ENCODE measurements at places on chromosomes 4 and X. TPM values are rescaled to one million over a fixed set of nuclear protein-coding genes. Genes with fewer than 3 reads are reported as not detected.

- DNase-seq, result no peak
- no peaks in the 10 kb centered on the region for H3K27me3 ChIP-seq
- H3K4me3 ChIP-seq, result no peak overlapping the region
- no peaks in the 10 kb centered on the region for H3K36me3 ChIP-seq
- no peak overlapping the region for H3K27ac ChIP-seq
Observed at GRCh38 chrX:49919617-49920016, 2.8 kb upstream of the CLCN5 start.

DNA sequence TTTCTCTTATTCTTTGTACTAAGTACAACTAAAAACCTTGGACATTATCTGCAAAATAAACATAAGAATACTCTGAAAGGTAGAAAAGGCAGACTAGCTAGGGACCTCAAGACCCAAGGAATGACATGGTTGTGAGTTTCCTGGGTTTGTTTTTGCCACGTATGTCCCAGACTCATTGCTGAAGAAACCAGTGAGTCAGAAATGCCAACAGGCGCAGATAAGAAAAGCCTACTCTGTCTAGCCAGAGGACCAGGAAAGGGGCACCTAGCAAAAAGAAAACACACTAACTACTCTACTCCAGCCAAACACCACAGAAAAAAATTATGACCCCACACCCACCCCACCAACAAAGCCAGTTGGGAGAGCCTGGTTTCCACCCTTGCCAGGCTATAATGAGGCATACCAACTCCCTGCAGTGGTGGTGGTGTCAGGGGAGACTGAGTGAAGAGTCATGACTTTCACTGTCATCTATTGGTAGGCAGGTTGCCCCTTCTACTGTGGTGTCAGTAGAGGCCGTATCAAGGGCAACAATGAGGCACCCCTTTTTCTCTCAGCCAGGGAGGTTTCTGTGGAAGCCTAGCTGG lies 10.9 kb downstream of the MTMR1 start:
- H3K4me3 ChIP-seq, result no peak overlapping the region
- H3K27ac ChIP-seq, result no peak overlapping the region
- H3K4me1 ChIP-seq, result peaks cover 17% of the 10 kb centered on the region
- peaks cover 6% of the 10 kb centered on the region for H3K36me3 ChIP-seq
- no peaks in the 10 kb centered on the region for H3K27me3 ChIP-seq
- no peak for DNase-seq

DNA sequence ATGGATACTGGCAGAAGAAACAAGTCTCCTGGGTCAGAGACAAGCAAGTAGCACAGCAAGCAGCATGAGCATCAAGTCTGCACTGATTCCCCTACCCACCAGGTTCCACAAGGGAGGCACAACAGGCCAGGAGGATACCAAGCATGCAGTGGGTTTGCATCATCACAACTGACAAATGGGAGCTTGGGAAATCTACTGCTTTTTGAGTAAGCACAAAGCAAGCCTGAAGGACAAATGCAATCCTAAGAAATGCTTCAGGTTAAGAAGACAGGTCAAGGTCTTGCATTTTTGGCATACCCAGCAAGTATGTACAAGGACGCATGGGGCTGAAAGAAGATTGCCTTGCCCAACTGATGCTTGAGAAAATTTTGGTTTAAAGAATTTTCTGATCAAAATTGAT lies 279.6 kb downstream of the PDGFC start:
- no peak for DNase-seq
- no peaks in the 10 kb centered on the region for H3K4me1 ChIP-seq
- no peak overlapping the region for H3K27ac ChIP-seq
- no peak overlapping the region for H3K4me3 ChIP-seq
- H3K36me3 ChIP-seq, result no peaks in the 10 kb centered on the region

- H3K4me1 ChIP-seq, result no peaks in the 10 kb centered on the region
- H3K36me3 ChIP-seq, result no peaks in the 10 kb centered on the region
- no peak overlapping the region for H3K27ac ChIP-seq
- H3K4me3 ChIP-seq, result no peak overlapping the region
Observed at GRCh38 chr4:165553221-165553810, 174.5 kb downstream of the CPE start.

- H3K27ac ChIP-seq, result no peak overlapping the region
- DNase-seq, result no peak
- no peaks in the 10 kb centered on the region for H3K36me3 ChIP-seq
- H3K4me1 ChIP-seq, result no peaks in the 10 kb centered on the region
Observed at GRCh38 chr4:3792813-3793212, 26.6 kb downstream of the ADRA2C start.

DNA sequence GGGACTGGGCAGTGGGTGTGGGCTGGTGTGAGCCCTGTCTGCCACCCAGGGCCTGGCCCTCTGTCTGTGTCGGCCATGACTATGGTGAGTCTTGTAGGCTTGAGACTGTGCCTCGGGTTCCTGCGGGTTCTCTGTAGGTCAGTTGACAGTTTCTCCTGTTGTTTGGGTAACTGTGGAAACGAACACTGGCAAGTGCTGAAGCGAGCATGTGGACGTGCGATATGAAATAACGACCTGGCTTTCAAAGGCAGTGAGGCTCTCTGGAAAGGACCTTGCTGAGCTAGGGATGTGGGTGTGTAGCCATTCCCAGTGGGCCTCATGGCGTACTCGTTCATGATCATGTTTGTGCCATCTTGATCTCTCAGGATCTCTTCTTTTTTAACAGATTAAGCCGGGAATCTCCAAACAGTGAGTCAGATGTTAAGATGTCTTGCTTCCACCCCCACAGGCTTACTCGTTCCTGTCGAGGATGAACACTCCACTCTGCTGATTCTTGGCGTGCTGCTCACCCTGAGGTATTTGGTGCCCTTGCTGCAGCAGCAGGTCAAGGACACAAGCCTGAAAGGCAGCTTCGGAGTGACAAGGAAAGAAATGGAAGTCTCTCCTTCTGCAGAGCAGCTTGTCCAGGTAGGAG lies 41.3 kb downstream of the HTT start:
- DNase-seq, result no peak
- H3K27me3 ChIP-seq, result no peaks in the 10 kb centered on the region
- no peak overlapping the region for H3K27ac ChIP-seq
- H3K4me3 ChIP-seq, result no peak overlapping the region
- H3K36me3 ChIP-seq, result peaks cover 34% of the 10 kb centered on the region
- no peaks in the 10 kb centered on the region for H3K4me1 ChIP-seq

GRCh38 chr4:7771541-7772507 lies 167.8 kb downstream of the AFAP1 start:
- H3K27me3 ChIP-seq, result no peaks in the 10 kb centered on the region
- H3K4me3 ChIP-seq, result no peak overlapping the region
- peaks cover 4% of the 10 kb centered on the region for H3K36me3 ChIP-seq
- no peak for DNase-seq

DNA sequence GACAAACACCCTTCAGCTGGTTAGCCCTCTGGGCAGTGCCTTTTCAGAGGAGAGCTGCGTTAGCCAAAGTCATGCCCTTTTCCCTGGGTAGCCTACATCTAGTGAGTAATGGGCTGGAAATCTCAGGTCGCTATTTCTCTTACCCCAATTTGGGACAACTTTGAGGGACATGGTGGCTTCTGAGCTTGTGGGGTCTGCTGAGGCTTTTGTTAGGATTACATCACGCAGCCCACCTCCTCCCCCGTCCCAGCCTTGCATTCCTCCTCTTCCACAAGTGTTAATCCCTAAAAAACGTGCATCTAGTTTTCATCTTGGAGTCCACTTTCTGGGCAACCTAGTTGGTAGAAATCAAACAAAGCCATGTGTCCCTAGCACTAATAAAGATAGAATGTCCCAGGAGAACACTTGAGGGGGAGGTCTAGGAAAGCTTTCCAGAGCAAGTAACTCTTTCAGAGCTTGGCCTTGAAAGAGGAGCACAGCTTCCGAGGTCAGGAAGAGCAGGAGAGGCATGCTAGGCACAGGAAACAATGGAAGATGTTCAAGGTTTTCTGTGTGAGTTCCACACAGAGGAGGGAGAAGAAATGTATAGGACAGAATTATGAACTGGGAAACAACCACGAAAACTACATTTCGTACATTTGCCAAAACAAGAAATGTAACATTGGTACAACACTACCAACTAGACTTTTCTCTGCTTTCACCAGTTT lies 2.8 kb downstream of the MRFAP1 start:
- H3K27ac ChIP-seq, result peak overlapping the region; percentile 98
- peaks cover 17% of the 10 kb centered on the region for H3K36me3 ChIP-seq
- peaks cover 31% of the 10 kb centered on the region for H3K4me1 ChIP-seq
- H3K27me3 ChIP-seq, result no peaks in the 10 kb centered on the region

- H3K4me3 ChIP-seq, result no peak overlapping the region
- no peaks in the 10 kb centered on the region for H3K4me1 ChIP-seq
- H3K36me3 ChIP-seq, result peaks cover 3% of the 10 kb centered on the region
Observed at GRCh38 chrX:40694802-40695201, 40.5 kb downstream of the MED14 start.

- no peak overlapping the region for H3K27ac ChIP-seq
- H3K36me3 ChIP-seq, result peaks cover 63% of the 10 kb centered on the region
- no peaks in the 10 kb centered on the region for H3K4me1 ChIP-seq
- no peaks in the 10 kb centered on the region for H3K27me3 ChIP-seq
- H3K4me3 ChIP-seq, result no peak overlapping the region
Observed at GRCh38 chrX:40055495-40055894, 42.3 kb downstream of the BCOR start.

DNA sequence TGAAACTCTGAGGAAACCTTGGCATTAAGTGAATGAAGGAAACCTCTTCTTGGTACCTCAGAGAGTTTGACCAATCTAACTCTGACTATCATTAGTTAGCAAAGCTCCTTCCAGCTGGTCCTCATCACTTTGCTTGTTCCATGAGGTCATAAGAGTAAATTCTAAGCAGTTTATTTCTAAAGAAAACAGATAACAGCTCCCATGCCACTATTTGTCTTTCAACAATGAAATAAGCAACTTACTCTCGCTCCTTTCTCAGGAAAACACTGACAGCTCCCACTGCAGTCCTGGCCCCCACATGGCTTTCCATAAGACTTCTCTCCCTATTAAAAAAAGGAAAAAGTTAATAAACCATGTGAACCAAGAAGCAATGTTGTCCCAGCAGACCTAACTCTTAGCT lies 127.7 kb downstream of the COL4A6 start:
- no peak overlapping the region for H3K4me3 ChIP-seq
- H3K36me3 ChIP-seq, result no peaks in the 10 kb centered on the region
- H3K27me3 ChIP-seq, result no peaks in the 10 kb centered on the region
- H3K4me1 ChIP-seq, result no peaks in the 10 kb centered on the region
- H3K27ac ChIP-seq, result no peak overlapping the region

GRCh38 chrX:70134116-70134477 lies 850 bp downstream of the IGBP1 start:
- no peak for DNase-seq
- H3K27me3 ChIP-seq, result no peaks in the 10 kb centered on the region
- peak overlapping the region; percentile 77 for H3K27ac ChIP-seq
- H3K4me1 ChIP-seq, result peaks cover 35% of the 10 kb centered on the region
- peaks cover 3% of the 10 kb centered on the region for H3K36me3 ChIP-seq

DNA sequence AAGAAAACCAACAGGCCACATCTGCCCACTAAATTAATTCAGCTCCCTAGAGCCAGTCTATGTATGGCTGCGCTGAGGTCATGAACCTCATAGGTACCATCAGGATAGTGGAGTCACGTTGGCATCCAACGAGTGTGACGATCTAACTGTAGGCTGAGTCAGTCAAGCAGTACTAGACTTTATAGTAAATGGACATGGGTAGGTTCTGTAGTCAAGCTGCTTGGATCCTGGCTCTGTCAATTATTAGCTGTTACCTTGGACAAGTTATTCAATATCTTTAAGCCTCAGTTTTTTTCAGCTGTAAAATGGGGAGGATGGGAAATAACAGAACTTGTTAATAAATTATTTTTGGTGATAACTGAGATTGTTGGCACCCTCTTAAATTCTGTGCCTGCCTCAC lies 432.4 kb upstream of the RASGEF1B start:
- H3K4me3 ChIP-seq, result no peak overlapping the region
- no peak for DNase-seq
- H3K27me3 ChIP-seq, result no peaks in the 10 kb centered on the region
- no peaks in the 10 kb centered on the region for H3K4me1 ChIP-seq

DNA sequence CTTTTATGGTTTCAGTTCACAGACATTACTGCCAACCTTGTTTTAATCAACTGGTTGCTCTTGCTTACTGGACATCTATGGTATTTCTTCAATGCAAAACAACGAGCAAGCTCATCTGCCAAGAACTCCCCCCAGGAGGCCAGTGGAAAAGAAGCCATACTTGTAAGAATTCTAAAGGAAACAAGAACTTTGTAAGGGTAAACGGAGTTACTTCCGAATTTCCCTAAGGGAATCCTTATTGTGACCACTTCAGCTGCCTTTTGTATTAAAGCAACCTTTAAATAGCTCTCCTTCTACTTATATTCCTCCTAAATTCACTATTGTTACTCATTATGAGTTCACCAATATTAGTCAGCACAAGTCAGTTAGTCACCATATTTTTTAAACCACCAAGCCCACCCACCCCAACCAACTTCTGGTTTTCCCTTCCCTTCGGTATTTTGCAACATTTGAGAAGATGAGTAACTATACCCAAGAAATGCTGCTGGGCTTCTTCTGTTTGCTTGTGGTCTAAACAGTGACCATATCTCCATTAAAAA lies 602.8 kb upstream of the DIPK2B start:
- no peaks in the 10 kb centered on the region for H3K27me3 ChIP-seq
- no peak overlapping the region for H3K27ac ChIP-seq
- DNase-seq, result no peak
- peaks cover 82% of the 10 kb centered on the region for H3K4me1 ChIP-seq

- no peaks in the 10 kb centered on the region for H3K27me3 ChIP-seq
- H3K36me3 ChIP-seq, result peaks cover 20% of the 10 kb centered on the region
- no peak overlapping the region for H3K4me3 ChIP-seq
- no peaks in the 10 kb centered on the region for H3K4me1 ChIP-seq
Observed at GRCh38 chr4:80024335-80024734, 48.7 kb downstream of the ANTXR2 start.

- no peak for DNase-seq
- H3K36me3 ChIP-seq, result no peaks in the 10 kb centered on the region
- no peak overlapping the region for H3K27ac ChIP-seq
- H3K27me3 ChIP-seq, result no peaks in the 10 kb centered on the region
- no peaks in the 10 kb centered on the region for H3K4me1 ChIP-seq
Observed at GRCh38 chr4:118918388-118918787, 29.7 kb downstream of the SYNPO2 start.

- DNase-seq, result no peak
- H3K27ac ChIP-seq, result no peak overlapping the region
- no peaks in the 10 kb centered on the region for H3K27me3 ChIP-seq
- no peaks in the 10 kb centered on the region for H3K4me1 ChIP-seq
- no peaks in the 10 kb centered on the region for H3K36me3 ChIP-seq
- no peak overlapping the region for H3K4me3 ChIP-seq
Observed at GRCh38 chrX:1807301-1807731, 192.5 kb downstream of the ASMT start.

MYOZ2 gene
- polyA plus RNA-seq, result not detected

SEC24D gene
- 16.1 TPM for polyA plus RNA-seq

CYSLTR1 gene
- polyA plus RNA-seq, result 16.9 TPM

STS gene
- 1.7 TPM for polyA plus RNA-seq

PABPC5 gene
- polyA plus RNA-seq, result not detected

GUCY1B1 gene
- not detected for polyA plus RNA-seq

ENPP6 gene
- not detected for polyA plus RNA-seq

CENPVL1 gene
- not detected for polyA plus RNA-seq

LRAT gene
- polyA plus RNA-seq, result not detected

MAGEB17 gene
- not detected for polyA plus RNA-seq

Measured in CD4-positive, alpha-beta memory T cell (primary cell).